Activated CD8-positive, alpha-beta T cell treated with anti-CD3 and anti-CD28 coated beads for 36 hours (primary cell): ENCODE measurements at places on chromosomes 11 and 22. TPM values are rescaled to one million over a fixed set of nuclear protein-coding genes. Genes with fewer than 3 reads are reported as not detected.

GRCh38 chr11:57913715-57914704 is 109.7 kb upstream of the OR9Q1 start:
- H3K36me3 ChIP-seq, result no peaks in the 10 kb centered on the region
- H3K4me1 ChIP-seq, result no peaks in the 10 kb centered on the region
- peaks cover 4% of the 10 kb centered on the region for H3K27me3 ChIP-seq

DNA sequence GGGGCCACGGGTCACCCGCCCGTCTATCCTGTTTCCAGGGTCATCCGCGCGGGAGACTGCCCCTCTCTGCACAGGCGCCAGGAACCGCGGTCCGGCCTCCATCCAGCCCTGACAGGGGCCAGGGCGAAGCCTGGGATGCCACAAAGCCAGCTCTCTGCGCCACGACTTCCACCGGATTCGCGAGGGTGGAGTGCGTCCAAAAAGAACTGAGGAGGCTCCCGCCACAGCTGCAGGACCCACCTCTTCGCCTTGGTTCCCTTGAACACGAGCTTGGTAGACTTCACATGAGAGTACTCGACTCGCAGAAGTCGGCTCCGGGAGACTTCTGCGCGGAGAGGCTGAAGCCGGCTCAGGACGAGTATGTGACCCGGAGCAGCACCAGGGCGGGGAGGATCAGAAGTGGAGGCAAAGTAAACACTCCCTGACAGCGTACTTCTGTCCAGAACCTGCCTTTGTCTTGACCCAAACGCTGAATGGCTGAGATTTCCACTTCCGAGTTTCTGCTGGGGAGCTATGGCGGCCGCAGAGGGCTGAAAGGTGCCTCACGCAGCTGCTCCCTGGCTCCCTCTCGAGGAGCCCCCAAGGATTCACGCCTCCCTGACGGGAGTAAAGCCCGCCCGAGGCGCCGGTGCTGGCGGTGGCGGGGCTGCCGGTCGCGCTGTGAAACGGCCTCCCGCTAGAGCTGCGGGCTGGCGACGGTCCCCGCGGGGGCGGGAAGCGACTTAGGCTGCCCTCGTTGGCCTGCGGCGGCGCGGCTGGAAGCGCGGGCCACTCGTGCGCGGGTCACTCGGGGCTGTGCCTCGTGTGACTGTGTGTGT is 4566.7 kb upstream of the OR11H1 start:
- DNase-seq, result no peak
- H3K4me1 ChIP-seq, result no peaks in the 10 kb centered on the region
- H3K27ac ChIP-seq, result no peak overlapping the region
- no peaks in the 10 kb centered on the region for H3K27me3 ChIP-seq

DNA sequence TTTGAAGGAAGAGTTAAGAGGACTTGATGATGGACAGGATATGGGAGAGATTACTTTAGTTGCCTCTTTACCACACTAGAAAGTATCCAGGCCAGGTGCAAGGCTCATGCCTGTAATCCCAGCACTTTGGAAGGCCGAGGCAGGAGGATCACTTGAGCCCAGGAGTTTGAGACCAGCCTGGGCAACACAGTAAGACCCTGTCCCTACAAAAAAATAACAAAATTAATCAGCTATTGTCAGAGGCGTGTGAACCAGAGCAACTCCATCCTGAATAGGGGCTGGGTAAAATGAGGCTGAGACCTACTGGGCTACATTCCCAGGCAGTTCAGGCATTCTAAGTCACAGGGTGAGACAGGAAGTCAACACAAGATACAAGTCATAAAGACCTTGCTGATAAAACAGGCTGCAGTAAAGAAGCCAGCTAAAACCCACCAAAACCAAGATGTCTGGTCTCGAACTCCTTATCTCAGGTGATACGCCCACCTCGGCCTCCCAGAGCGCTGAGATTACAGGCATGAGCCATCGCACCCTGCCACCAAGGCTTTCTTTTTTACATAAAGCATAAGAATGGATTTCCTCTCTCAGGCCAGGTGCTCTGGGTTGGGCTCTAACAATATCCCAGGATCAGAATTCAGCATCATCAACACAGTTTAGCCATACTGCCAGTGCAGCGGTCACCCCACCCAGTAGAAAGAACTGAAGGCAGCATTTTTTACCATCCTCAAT is 17.8 kb downstream of the PI4KA start:
- no peak overlapping the region for H3K4me3 ChIP-seq
- no peaks in the 10 kb centered on the region for H3K36me3 ChIP-seq
- no peaks in the 10 kb centered on the region for H3K27me3 ChIP-seq
- H3K4me1 ChIP-seq, result peaks cover 54% of the 10 kb centered on the region
- DNase-seq, result peak; percentile 49

Gene TMEM45B
- total RNA-seq, result 0.47 TPM

Gene RIMBP3C
- total RNA-seq, result not detected
